HuH-7.5 (cell line): ENCODE measurements at places on chromosomes 3 and 15.
A peak's percentile ranks its signal among the peaks of the same experiment; 100 is the strongest.

- DNase-seq = no peak
Observed at GRCh38 chr3:137246491-137246890, 288.7 kb downstream of the IL20RB start.

DNA sequence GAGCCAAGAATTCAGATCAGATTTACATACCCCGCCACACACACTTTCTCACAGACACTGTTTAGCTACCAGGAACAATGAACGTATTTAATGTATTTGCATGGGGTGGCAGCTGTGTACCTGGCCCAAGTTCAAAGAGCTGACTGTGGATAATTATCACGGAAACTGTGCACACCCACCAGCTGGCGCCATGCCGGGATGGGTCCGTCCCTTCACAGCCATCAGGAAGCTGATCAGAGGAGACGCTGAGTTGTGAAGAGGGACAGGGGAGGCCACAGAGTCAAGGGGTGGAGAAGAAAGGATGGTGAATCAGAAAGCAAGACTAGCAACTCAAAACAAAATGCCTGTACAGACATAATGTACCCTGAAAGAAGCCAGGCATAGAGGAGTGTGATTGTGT lies 13.1 kb upstream of the PLA2G4D start:
- DNase-seq = no peak

DNA sequence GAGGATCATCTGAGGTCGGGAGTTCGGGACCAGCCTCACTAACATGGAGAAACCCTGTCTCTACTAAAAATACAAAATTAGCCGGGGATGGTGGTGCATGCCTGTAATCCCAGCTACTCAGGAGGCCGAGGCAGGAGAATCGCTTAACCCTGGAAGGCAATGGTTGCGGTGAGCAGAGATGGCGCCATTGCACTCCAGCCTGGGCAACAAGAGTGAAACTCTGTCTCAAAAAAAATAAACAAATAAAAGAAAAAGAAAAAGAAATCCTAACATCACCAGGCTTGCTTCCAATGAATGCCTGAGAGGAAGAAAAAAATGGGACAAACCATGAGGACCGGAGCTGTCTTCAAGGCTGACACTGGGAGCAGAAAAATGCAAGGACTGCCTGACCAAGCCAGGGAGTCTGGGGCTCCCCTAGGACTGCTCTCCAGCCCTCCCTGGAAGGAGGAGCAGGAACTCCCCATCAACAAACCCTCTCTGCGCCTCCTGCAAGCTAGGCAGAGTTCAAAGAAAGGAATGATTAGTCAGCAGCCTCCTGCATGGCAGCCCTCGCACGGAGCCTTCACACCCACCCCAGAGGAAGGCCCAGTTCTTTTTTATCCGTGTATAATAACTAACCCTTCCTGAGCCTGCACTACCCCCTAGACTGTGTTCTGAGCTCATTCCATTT lies 55.4 kb downstream of the NUP210 start:
- DNase-seq = no peak

GRCh38 chr15:95132774-95133173 lies 901.4 kb downstream of the MCTP2 start:
- no peak for DNase-seq

DNA sequence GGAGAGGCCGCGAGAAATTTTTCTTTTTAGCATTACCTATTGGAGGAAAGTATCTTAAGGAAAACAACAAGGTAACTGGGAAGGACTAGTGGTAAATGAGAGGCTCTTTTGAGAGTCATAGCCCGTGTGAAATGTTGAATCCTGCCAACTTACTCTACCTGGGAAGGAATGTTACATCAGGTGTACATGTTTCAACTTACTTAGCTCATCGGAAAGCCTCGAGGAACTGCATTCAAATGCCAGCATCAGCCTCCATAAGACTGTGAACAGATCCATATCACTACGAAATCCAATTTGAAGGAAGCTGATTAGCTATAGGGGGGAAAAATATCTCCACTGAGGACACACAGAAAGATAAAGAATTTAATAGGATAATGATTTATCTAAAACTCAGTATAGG lies 72.3 kb upstream of the PDZRN3 start:
- DNase-seq = no peak

GRCh38 chr3:51340013-51340829 lies 44.9 kb upstream of the MANF start:
- peak; percentile 13 for DNase-seq

DNA sequence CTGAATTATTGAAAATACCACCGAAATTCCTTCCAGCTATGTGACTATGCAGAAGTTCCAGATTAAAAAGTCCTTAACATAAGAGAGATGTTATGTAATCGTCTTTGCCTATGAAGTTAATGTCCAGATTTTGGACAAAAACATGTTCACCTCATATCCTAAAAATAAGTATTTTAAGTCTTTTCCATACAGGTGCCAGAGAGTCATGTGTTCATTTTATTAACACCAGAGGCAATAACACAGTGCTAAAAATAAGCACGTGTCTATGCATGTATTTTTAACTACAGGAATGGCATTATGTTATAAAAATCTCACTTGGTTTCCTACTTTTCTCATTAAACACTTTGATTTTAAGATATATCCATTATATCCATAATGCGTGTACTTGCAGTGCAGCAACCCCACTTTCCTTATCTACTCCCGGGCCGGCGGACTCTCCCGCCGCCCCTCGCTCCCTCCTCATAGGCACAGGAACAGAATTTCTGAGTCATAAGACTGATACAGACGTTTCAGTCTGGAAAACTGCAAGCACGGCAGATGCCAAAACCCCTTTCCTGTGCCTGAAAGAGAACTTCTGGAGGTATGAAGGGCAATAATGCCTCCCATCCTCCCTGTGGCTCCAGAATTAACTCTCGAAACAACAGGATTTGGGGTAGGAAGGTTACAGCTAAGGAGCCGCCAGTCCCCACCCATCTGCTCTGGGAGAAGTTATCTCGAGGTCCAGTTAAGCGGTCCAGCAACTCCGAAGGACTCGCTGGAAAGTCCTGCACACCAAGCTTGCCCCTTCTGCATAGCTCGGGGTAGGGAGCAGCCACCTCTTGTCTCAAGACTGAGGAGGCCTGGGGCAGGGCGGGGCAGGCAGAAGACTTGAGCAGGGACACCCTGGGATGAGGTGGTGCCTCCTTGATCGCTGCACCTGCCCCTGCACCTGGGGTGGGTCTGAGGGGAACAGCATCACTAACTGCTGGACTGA lies 22.3 kb upstream of the PSTPIP1 start:
- no peak for DNase-seq

DNA sequence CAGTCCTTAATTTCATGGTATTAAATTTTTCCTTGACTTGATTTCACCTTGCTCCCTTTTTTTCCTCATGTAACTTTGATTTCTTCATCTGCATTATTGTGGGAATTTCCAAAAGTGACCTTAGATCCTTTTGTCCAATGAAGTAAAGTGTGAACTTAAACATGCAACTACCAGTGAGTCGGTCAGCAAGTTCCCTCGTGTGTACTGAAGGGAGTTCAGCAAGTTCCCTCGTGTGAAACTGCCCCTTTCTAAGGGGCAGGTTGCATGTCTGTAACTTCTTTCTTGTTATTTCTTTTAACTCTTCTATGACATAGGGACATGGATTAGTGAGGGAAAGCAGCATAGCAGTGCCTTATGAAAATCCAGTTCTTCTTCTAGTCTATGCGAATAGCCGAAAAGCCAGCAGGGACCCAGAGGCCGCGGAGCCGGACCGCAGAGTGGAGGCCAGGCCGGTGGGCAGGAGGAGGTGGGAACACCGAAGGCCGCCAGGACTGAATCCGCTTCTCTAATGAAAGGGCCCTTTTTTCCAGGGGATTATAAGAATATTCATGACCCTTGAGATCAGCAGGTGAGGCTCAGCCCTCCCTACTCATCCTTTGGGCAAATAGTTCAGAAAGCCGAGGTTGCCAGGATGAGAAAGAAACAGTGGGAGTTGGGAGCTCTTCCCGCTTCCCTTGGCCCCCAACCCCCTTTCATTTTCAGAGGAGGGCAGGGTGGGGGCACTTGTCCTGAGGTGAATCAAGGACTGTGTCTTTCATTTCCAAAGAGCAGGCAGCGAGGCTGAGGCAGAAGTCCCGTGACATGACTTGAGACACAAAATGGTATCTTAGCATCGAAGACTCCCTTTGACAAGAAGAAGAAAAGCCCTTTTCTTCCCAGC lies 117.5 kb downstream of the OPA1 start:
- DNase-seq = no peak

- peak; percentile 1 for DNase-seq
Observed at GRCh38 chr3:126541628-126542339, 16.9 kb downstream of the C3orf22 start.

GRCh38 chr3:131417751-131418150 lies 36.2 kb downstream of the NUDT16 start:
- DNase-seq = no peak

- no peak for DNase-seq
Observed at GRCh38 chr15:100133001-100133400, 208.8 kb downstream of the ADAMTS17 start.

- no peak for DNase-seq
Observed at GRCh38 chr3:34038131-34038530, 239.7 kb downstream of the PDCD6IP start.

- DNase-seq = no peak
Observed at GRCh38 chr3:147412917-147413685, 3.9 kb downstream of the ZIC1 start.

DNA sequence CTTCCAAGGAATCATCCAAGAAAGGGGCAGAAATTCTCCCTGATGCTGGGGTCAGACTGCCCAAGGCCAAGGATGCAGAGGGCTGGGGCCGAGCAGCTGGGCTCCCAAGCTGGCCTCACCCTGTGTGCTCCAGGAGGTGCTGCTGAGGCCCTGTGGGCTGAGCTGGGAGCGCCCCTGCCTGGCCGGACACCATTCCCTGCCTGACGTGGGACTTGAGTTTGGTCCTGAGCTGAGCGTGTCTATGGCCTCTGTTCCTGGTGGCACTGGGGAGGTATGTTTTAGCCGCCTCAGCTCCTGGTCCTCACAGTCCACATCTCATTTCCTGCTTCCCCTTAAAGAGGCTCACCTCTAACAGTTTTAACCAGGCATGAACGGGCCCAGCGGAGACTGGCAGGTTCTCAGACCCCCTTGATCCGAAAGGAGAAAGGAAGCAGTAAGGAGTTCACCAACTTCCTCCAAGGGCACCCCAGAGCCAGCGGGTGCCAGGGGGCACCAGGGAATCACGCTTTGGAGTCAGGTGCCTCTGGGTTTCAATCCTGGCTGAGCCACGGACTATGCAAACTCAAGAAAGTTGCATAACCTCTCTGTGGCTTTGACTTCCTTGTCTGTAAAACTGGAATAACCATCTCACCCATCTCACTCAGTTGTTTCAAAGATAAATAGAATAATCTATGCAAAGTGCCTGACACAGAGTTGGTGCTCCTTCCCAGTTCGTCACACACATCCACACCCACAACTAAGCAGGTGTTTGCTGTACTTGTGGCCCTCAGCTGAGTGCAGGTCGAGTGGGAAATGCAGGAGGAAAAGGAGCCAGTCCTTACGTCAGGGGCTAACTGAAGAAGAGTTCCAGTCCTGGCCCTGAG lies 48.6 kb downstream of the SLC12A8 start:
- no peak for DNase-seq

GRCh38 chr15:62711691-62712454 lies 330.7 kb upstream of the TPM1 start:
- DNase-seq = no peak

GRCh38 chr3:109241459-109242186 lies 74.7 kb downstream of the DPPA2 start:
- DNase-seq = no peak

GRCh38 chr3:118884748-118885206 lies 149.9 kb downstream of the IGSF11 start:
- DNase-seq = peak; percentile 10

DNA sequence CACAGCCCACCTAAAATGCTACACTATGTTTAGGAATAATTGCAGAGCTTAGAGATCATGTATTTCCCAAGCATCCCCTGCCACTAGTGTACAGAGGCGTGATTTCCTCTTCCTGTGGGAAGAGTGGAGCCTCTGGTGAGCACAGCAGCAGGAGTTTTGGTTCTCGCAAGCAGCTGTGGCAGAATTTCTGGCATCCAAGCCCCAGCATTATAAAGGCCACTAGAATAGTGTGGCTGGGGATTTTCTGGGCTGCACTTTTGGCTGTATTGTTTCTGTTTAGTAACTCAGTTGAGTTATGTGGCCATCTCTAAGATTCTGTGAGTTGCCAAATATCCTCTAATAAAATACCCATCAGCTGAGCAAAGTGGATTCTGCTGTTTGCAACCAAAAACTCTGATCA lies 64.7 kb downstream of the GPR176 start:
- no peak for DNase-seq

DNA sequence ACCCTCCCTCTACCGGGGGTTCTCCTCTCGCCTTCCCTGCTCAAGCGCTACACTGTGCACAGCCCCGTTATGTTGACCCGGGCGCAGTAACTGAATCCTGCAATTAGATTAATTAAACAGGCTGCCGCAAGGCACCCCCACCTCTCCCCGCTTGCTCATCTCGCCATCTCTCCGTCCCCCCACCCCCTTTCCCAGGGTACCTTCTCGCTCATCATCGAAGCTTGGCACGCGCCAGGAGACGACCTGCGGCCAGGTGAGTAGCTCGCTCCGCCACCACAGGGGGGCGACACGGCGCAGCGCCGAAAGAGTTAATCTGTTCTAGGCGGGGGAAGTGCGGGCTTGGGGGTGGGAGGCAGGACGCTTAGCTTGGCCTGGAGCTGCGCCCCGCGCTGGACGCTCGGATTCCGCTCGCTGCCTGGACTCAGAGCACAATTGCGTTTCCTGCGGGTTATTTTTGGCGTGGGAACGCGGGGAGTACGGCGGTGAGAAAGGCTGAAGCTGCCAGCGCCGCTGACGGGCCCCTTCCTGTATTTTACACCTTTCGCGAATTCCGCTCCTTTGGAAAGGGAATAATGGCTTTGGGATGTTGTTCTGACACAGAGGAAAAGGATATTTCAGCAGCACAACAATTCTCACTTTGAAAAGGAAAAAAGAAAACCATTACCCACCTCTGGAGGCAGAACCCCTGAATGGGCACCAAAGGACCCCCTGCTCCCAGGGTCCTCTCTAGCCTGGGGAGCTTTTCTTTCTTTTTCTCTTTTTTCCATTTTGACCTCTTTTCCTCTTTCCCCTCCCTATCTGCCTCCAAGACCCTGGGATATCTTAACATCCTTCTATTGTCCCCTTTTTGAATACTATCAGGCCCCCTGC lies 1.5 kb downstream of the DLL4 start:
- DNase-seq = peak; percentile 77

DNA sequence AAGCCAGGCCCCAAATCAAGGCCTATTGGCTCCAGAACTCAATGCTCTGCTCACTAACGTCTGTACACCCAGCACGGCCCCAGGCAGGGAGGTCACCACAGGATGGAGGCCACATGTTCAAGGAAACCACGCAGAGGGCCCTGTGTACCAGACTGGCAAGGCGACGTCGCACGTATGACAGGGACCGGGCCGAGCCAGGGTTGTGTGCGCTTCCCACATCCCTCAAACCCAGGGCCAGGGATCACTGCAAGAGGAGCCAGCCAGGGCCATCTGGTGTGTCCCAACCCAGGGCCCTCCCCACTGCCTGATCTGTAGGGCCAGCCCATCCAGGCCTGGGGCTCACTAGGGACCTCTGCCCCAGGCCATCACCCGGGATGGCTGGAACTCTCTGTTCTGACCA lies 62.0 kb downstream of the ZNF445 start:
- no peak for DNase-seq

- DNase-seq = no peak
Observed at GRCh38 chr3:9111417-9111816, 138.0 kb downstream of the SRGAP3 start.

GRCh38 chr15:81095690-81096365 lies 38.2 kb upstream of the CFAP161 start:
- no peak for DNase-seq
